ENCODE measurements at places on chromosomes 7 and 10.

- DNase-seq, result no peak
Observed at GRCh38 chr7:34165927-34166550, 260.7 kb downstream of the BMPER start.

- no peak for DNase-seq
Observed at GRCh38 chr10:101693651-101693977, 1.4 kb downstream of the FBXW4 start.

DNA sequence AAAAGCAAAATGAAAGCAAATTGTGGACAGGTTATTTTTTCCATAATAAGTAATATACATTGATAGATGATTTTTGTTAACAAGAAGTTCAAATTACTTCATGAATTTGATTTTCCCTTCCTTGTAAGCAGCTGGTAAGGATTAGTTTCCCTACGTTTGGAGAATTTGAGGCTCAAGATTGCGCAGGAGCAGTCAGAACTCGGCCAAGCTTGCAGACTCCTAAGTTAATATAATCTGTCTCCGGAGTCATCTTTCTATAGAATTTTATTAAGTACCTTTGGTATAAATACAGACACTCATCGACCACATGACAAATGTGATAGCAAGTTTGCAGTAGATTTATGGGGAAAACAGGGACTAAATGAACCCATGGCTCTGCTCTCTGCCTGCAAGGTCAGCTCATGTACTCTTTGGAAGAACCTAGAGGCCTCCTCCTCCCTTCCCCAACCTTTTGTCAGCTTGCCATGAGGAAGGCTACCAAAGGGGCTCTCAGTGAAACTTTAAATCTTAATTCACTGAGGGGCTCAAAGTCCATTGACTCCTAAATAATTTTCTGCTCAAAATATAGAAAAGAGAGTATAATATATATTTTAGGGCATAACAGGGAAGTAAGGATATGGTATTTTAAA is 89.2 kb upstream of the CTTNBP2 start:
- no peak for DNase-seq

- no peak for DNase-seq
Observed at GRCh38 chr7:80838643-80839042, 80.2 kb downstream of the SEMA3C start.

DNA sequence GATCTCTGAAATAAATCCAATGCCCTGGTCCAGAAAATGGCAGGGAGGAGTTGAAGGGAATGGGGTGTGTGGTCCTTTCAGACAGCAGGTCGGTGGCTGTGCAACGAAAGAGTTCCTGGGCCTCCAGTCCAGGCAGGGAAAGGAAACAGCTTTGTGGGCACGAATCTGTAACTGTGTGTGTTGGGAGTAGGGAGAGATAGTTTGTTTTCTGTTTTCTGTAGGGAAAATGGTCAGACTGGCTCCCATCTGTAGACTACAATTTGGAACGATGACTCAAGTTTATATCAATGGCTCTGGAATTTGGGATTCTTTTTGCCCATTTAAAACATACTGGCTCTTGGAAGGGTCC is 2.6 kb upstream of the HOXA9 start:
- no peak for DNase-seq

DNA sequence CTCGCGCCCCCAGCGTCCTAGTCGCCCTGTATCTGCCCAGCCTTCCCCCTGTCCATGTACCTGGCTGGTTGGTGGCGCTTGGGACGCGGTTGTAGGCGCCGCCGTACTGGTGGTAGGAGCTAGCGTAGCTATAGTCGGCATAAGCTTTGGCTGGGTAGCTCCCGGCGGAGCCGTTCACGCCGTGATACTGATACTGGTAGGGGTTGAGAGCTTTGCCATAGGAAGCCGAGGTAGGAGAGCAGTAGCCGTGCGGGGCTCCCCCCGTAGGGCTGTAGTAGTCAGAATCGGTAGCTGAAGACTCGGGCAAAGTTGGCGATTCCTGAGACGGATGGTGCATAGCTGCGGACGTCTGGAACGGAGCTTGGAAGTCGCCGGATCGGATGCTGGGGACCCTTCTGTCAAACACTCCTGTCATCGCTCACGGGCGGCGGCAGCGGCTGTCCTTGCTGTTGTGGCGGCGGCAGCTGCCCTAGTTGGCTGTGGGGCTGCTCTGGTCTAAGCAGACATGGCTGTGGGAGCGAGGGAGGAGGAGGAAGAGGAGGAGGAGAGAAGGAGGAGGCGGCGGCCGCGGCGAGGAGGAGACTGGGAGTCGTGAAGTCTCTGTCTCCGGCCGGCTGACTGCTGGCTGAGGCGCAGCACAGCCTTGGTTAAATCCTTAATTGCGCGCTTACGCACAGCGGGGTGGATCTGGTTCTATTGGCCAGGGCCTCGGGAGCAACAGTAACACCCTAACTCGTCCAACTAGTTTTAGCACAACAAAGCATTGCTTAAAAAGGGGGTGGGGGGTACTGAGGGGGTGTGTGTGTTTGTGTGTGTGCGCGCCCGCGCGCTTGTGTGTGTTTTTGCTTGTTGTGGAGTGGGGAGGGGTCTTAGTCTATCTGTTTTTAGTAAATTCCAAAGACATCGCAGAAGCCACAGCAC is at the start of gene DLX5:
TSS of gene DLX5 (minus strand) at position 623 of the 921 bp plus-strand sequence. CDS start at position 415, 208 bp downstream.
- no peak for DNase-seq

DNA sequence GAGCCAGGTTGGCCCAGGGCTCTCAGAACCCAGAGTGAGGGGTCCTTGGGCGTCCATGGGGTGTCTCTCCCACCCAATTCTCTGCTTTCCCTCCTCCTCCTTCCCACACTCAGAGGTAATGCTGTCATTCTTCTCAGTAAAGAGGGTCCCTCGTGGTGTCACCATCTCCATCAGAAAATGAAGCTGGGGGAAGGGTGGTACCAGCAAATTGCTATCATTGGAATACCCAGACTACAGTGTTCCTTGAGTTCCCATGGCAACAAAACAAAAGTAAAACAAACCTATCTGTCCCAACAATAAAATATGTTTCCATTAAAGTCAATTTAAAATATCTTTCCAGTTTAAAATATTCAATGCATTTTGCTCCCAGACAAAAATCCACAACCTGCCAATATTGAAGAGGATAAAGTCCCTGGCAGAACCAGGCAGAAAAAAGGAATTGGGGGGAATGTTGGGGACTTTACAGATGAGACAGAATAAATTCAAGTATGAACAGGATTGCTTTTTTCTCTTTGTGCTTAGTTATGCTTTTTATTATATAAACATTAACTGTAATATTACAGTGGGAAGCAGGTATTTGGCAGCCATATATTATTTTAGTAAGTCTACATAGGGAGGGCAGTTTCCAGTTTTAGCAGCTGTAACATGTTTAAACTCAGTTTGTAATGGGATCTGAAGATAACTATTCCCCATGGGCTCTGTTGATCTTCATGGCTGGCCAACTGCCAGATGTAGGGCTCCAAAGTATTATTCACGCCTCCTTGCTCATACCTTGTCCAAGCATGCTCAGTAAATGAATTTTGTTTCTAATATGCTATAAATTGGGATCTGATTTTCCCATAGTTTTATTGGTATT is 182.1 kb downstream of the ARID5B start:
- no peak for DNase-seq

GRCh38 chr7:82234457-82235049 is 209.0 kb downstream of the CACNA2D1 start:
- DNase-seq, result no peak

Data from stimulated activated CD8-positive, alpha-beta memory T cell treated with anti-CD3 and anti-CD28 coated beads, Interleukin-12 subunit alpha, Interleukin-12 subunit beta, amount 100 ng/mL, for 4 hours (primary cell).